Esophagus (tissue), 2 donors: ENCODE measurements at places on chromosomes 6 and 20. TPM values are rescaled to one million over a fixed set of nuclear protein-coding genes. Genes with fewer than 3 reads are reported as not detected.

The CDH4 gene
- 0.05 TPM for polyA plus RNA-seq

The PAX1 gene
- 0.14 TPM for polyA plus RNA-seq

The DEFB124 gene
- 0.16 TPM for polyA plus RNA-seq

The TBXT gene
- polyA plus RNA-seq = not detected

The SCRT2 gene
- polyA plus RNA-seq = not detected

The NKAIN4 gene
- polyA plus RNA-seq = not detected

The SLC17A9 gene
- 1.0 TPM for polyA plus RNA-seq

The SMLR1 gene
- not detected for polyA plus RNA-seq

The PPIL1 gene
- polyA plus RNA-seq = 12.0 TPM

The NTSR1 gene
- polyA plus RNA-seq = 0.02 TPM

The TPD52L1 gene
- 154 TPM for polyA plus RNA-seq

The ZNF311 gene
- polyA plus RNA-seq = 1.2 TPM

The HAO1 gene
- not detected for polyA plus RNA-seq

The PSORS1C1 gene
- 1.00 TPM for polyA plus RNA-seq

The PRR18 gene
- polyA plus RNA-seq = not detected

The PTK6 gene
- 80.1 TPM for polyA plus RNA-seq

The WFDC9 gene
- polyA plus RNA-seq = not detected

The ZSCAN31 gene
- polyA plus RNA-seq = 9.2 TPM
